Stimulated activated CD8-positive, alpha-beta memory T cell treated with anti-CD3 and anti-CD28 coated beads, Interleukin-7, amount 100 ng/mL, for 4 hours (primary cell): ENCODE measurements at places on chromosomes 1 and 21.

DNA sequence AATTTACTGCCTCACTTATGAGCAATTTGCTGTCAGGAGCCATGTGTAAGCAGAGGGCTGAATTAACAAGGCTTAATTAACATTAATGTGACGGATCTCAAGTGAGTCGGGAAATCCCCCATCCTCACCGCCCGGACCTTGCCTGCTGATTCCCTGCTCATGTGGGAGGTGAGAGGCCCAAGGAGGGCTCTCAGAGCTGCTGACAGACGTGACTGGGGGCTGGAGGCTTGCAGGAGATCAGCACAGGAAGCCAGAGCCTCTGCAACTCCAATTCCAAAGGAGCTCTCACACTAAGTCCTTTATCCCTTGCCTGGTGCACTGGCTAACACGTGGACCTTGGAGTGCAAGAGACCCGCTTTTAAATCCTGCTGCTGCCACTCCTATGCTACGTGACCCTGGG is 19.4 kb downstream of the LRP8 start:
- no peak for DNase-seq

DNA sequence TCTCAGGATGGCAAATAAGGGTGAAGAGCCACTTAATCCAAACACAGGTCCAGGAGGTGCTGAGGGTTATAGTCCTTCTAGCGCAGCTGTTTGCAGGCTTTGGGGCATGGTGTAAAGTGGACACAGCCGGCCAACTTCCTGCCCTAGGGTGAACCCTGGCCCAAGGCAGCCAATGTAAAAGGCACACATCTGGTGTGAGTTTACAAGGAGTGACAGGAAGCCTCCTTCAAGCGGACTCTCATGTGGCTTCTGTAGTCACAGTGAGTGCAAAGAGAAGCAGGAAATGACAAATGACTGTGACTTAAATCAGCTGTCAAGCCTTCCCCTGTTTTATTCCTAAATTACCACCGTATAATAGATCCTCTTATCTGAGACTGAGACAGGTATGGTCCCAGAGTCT is 213.0 kb downstream of the CRB1 start:
- DNase-seq: peak; percentile 3

- no peak for DNase-seq
These were observed 395.4 kb upstream of the ADAMTS5 start for GRCh38 chr21:27362249-27362648.

DNA sequence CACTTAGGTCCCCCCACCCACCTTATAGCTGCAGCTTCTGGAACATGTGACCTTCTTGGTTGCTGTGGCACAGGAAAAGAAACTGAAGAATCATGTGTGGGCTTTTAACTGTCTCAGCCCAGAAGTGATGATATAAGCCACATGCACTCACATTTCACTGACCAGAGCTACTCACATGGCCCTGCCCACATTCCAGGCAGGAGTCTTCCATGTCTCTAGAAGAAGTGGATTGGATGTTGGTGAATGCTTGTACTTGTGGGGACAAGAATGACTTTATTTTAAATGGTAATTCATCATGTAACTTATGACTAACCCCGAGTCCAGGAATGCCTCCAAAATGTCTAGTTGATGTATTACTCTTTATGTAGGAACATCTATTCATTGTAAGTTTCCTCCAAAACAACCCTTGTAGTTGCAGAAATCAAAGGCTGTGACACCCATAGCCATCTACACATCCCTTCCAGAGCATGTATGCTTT is 15.8 kb upstream of the CAMK1G start:
- DNase-seq: no peak

DNA sequence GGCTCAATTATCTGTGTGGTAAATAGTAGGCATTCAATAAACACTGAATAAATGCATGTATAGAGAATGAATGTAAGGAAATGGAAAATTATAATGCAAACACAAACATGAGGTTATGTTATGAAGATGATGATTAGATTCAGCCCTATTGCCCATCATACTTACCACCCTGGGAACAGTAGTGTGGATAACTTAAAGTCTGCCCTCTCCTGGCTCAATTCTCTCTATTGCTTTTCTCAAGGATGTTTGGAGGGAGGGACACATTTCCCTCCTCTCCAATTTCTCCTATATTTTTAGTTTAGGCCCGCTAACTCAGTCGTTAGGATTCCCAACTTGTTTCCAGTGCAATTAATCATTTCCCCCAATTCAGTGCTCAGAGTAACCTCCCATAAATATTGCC is 101.5 kb upstream of the TNR start:
- no peak for DNase-seq

DNA sequence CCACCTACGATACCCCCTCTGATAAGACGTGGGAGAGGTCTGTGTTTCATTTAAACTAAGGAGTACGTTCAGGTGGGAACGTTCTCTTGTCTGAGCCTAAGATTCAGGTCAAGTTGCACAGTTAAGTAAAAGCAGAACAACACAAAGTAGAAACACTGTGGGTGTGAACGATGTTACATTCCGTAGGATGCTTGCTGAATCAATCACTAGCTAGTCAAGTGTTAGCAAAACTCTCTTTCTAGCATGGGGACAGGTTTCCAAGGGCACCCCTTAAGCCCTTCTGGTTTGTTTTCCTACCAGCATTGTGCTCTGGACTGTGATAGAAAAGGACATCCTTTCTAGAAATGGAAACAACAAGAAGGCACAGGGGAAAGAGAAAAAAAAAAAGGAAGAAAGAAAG is 13.3 kb downstream of the C1orf162 start:
- DNase-seq: no peak

GRCh38 chr1:201565771-201566528 is 27.0 kb downstream of the NAV1 start:
- DNase-seq: no peak

DNA sequence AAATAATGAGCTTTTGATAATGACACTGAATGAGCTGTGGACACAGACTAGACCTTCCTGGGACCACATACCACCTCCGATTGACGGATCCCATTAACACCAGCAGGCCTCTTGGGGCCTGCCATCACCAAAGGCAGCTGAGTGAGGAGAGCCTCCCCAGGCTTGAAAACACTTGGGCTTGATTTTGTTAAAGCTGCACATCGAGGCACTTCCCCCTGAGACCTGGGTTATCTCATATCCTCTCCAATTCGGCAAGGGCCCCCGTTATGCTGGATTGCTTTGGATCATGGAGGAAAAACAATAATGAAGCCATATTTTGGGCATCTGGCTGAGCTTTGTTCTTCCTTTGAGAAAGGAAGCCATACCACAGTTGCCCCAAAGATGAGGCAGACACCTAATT is 143.0 kb downstream of the AJAP1 start:
- no peak for DNase-seq

- DNase-seq: no peak
These were observed 104.6 kb upstream of the TTC34 start for GRCh38 chr1:2906085-2906484.

DNA sequence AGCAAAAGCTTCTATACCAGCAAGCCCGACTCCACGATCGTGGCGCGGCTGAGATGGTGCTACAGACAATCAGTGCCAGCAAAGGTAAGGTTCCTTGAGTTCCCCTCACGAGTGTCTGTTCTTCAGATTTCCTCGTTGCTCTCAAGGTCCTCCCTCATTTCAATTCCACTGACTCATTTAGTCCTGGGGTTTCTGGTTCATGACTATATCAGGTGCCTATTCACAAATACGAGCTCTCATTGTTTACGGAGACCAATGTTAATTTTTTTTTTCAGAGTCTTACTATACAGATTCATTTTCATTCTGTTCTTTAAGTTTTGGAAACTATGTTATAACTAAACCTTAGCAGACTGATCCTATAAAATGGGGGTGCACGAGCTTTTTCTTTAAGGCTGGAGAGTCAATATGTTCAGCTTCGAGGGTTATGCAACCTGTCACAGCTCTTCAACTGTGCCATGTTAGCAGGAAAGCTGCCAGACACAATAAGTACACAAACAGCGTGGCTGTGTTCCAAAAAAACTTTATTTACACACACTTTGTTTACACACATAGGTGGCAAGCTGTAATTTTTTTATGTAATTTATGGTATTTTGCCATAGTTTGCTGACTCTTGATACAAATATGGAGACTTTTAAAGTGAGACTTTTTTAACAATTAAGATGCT is 134.3 kb downstream of the ZP4 start:
- DNase-seq: no peak

- DNase-seq: no peak
These were observed 62.1 kb downstream of the STUM start for GRCh38 chr1:226610671-226611070.

- no peak for DNase-seq
These were observed 51.6 kb downstream of the GNG4 start for GRCh38 chr1:235597867-235598553.

- DNase-seq: no peak
These were observed 36.1 kb downstream of the EIF2D start for GRCh38 chr1:206575894-206576737.

GRCh38 chr1:207605444-207606361 is 39.2 kb upstream of the CR1L start:
- no peak for DNase-seq

DNA sequence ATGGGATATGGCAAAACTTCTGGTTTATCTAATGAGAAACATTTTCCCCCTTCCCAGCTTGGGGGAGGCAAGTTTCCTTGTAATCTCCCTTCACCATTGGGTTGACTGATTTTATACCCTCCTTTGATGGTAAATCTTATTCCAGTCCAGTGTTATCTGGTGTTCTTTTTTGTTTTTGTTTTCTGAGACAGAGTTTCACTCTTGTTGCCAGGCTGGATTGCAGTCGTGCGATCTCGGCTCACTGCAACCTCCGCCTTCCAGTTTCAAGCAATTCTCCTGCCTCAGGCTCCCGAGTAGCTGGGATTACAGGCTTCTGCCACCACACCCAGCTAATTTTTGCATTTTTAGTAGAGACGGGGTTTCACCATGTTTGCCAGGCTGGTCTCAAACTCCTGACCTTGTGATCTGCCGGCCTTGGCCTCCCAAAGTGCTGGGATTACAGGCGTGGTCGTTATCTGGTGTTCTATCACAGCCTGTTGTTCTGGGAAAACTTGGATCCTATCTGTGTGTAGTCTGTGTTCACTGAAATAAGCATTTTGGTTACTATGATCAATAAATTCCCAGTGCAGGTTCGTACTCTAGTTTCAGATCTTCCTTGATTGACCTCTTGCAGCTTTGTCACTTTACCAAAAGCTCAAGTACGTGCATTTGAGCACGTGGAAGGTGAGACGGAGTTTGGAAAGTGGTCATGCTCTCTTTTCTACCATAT is 281.1 kb downstream of the NCAM2 start:
- DNase-seq: no peak

DNA sequence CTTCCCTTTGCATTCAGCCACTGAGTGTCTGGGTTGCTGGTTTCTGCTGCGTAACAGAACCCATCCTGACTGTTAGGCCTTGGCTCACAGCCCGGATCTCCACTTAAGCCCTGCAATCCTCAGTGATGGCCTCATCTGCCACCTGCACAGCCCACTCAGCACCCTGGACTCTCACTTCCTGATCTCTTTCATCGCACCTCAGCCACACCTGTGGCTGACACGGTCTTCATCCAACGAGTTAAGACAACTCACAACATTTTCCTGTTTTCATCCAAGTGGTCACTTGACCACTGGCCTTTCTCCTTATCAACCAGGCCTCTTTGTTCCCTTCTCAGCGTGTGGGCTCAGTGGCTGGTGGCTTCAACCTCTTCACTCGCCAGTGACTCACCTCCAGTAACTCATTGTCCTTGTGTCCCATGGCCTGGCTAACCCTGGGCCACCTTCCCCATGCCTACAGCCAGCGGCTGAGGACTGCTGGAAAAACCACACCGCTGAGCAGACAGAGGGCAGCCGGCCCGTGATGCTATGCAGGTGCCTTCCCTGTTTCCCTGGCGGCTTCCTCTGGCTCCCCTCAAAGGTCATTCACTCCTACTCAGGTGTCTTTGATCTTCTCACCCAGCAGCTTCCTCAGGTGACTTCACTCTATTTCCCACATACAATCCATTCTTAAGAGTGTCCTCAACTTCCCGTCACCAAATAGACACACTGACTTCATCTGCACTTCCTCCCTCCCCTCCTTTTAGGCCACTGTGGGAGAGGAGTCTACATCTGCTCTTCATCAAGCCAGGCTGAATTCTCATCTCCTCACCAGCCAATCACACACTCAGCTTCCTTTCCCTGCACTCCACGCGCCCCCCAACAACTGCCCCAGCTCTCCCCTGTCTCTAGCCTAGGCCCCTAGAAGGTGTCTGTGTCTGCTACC is 19.9 kb upstream of the EDN2 start:
- no peak for DNase-seq

GRCh38 chr1:81478219-81478618 is 322.5 kb upstream of the ADGRL2 start:
- no peak for DNase-seq

DNA sequence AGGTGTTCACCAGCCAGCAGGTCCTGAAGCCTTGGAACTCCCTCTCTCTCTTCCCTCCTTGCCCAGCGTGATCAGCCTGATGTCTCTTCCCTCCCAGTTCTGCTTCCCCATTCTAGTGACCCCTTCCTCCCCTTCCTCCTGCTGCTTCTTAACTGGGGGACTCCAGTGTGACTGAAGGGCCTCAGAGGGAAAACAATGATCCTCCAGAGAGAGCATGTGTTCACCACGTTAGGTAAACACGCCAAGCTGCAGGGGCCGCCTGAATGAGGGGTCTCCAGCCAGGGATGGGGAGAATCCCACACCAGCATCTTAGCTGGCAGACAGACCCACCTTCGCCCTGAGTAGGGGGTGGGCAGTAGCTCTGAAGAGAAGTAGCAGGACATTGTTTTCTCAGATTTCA is 124.8 kb downstream of the TMEM53 start:
- DNase-seq: no peak

DNA sequence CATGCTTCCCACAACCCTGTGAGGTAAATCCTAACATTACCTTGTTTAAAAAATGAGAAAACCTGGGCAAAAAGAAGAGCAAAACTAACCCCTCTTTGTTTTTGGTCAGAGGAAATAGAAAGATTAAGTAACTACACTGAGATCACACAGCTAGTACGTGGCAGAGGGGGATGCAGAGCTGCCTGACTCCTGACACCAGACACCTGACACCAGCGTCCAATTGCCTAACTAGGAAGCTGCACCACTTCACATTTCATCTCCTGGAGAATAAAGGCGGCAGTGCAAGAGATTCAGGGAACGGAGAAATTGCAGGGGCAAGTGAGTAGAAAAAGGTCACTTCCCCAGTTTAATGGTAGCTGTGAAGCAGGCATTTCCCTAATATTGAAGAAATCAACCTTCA is 229.3 kb upstream of the PTBP2 start:
- DNase-seq: no peak

DNA sequence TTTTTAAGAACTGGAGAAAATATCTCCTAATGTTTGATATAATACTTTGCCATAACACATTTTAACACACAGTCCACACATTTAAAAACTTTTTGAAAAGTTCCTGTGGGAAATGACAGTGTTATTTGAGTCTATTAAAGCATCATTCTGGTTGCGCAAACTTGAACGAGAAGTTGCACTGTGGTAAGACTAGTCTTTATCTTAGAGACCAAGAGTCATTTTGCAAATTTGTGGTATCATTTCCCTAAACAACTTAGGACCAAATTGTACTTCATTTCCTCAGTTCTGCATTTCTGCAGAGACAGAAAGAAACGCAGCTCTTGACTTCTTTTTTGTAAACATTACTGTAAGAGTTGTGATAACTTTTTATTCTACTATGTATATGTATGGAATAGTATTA is at the start of gene RGS18:
TSS of gene RGS18 (plus strand) at position 282 of the 400 bp plus-strand sequence. CDS start 176 bp downstream, outside the sequence.
- no peak for DNase-seq

- DNase-seq: no peak
These were observed 106.4 kb downstream of the CTH start for GRCh38 chr1:70517444-70517843.

- DNase-seq: no peak
These were observed 21.2 kb downstream of the ARMH1 start for GRCh38 chr1:44695671-44696070.
